ENCODE measurements at places on chromosomes 2 and 18.

DNA sequence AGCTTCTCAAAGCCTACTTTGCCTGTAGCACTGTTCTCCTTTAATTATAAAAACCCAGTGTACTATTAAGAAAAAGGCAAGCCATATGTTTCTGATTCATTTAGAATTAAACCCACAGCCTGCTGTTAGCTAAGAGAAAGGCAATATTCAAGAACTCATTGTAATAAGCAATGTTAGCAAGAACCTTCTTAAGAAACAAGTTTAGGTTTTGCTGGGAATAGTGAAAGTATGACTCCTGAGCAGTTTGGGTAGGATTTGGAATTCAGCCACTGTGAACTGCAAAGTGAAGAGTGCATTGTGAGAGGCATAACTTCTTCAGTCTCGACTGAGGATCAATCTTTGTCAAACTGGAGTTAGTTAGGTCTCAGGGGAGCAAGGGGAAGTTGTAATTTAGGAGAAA, 206.5 kb upstream of the NT5C1B start:
- no peak for DNase-seq

GRCh38 chr2:237693291-237693994, 66.1 kb downstream of the LRRFIP1 start:
- no peak for DNase-seq

GRCh38 chr2:186093174-186093573, 354.6 kb downstream of the FSIP2 start:
- no peak for DNase-seq

DNA sequence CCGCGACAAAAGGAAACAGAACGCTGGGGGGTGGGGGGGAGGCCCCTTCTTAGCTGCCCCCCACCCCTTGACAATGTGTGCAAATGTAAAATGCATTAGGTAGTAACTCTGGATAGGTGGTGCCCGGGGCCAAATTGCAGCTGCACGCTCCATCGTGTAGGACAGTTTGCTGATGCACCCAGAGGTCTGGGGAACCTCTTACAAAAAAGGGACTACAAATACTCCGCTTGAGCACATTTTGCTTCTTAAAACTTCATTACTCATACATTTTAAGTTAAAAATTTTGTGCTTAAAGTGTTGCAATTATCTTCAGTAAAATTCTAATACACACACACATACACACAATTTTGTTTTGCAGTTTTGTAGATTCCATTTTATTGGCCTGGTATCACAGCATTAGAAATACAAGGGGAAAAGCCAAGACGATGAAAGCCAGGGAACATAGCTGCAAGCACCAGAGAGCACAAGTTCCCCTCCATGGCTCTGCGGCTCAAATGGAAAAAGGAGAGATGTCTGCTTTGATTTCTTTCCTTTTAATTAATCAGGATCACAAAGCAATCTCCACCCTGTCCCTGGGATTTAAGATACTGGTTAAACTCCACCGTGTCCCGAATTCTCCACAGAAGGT, 582.1 kb downstream of the ZEB2 start:
- no peak for DNase-seq

DNA sequence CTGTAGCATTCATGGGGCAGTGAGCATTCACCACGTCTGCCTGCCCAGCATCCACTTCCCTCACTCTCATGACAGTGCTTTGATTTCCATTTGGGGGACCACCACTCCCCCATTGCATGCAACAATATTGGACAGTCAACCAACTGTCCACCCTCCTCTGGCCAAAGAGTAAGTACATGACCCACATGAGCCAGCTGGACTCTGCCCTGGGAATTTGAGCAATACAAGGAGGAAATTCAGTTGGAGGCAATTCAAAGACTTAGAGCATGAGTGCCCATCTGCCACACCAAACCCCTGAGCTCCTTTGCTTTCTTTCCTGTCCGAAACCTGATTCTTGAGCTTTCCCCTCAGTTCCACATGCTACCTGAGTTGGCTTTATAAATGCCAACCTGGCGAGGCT, 41.7 kb upstream of the PNO1 start:
- no peak for DNase-seq

DNA sequence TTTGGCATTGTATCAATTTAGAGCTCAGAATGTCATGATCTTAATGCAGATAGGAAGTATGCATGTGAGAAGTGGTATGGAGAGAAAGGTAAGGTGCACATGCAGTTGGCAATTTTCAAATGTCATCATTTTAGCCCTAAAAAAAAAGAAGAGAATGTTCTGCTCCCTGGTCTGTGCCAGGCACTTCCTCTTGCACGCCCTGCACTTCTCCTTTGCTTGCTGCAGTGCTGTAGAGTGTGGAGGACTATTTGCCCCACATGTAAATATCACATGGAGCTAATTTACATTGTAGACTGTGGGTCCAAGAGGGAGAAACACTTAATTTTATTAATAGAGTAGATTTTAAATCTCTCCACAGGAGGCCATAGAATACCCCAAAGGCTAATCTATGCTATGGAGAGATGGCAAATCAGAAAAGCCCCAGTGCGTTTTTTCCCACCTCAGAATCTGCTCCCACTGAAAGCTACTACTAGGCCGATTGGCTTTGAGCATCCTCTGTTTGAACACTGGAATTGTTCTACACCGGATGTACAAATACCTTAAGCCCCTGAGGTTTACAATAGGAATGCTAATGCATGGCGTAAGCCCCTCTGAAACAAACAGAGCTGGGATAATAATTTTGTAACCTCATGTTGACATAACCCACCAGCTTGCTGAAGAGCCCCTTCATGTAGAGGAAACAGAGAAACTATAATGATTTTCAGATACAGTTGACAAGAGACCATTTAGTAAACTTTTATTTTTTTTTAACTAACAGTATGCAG, 137.2 kb upstream of the KLHL14 start:
- no peak for DNase-seq

DNA sequence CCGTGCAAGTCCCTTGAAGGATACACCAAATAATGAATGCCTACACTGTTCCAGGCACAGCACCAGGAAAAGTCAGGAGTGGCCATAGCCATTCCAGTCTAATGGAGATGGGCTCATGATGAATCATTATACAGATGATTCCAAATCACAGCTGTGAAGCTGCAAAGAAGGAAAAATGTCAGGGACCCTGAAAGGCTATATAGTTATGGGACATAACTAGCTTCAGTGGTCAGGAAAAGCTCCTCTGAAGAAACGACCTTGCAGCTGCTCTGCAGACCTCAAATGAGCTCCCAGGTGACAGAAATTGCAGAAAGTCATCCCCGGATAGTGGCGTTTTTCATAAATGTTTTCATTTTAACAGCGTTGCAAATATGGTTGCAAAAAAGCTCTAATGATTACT, 200.8 kb downstream of the PTGR3 start:
- no peak for DNase-seq

DNA sequence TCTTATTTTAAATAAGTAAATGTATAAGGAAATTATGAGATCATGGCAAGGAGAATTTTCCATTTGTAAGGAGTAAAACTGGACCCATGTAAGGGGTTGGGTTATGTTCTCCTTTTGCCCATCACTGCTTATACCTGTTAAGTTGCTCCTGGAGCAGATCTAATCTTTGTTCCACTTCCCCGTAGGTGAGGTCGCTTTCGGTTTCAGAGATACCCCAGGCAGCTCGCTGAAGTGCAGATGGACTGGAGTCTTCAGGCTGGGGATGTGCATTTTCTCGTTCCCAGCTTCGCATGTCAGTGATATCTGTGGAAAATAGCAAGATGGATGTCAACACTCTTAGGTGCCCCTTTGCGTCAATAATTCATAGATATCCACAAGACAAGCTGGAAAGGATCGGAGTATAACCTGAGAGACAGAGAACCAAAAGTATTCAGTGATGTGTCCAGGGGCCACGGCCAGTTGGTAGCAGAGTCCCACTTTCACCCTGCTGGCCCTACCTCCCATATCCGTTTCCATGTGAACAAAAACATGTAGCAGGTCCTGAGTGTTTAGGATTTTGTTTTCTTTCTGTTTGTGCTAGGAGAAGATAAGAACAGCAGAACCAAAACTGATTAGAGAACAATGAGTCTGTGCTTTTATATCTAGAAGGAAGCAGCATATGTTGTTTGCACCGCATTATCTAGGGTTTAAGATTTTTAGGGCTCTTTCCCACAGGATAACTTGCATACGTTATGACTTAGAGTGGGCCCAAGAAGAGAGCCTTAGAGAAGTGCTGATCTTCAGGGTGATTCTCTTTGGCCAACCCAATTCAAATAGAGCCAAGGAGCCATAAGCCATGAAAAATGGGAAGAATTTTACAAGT, 36.0 kb downstream of the GCA start:
- no peak for DNase-seq

DNA sequence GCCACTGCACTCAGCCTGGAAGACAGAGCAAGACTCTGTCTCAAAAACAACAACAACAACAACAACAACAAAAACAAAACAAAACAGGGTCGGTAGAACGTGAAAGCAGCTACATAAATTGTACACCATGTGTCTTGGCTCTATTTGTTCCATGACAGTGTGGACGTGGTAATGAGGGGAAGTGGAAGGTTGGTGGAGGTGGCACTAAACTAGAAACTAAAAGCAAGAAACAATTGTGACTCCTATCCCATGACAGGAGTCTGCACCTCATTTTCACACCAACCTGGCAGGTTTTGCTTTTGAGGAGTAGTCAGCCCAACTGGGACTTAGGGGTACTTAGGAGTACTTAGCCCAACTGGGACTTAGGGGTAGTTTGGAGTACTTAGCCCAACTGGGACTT, 62.5 kb upstream of the MRPS9 start:
- no peak for DNase-seq

DNA sequence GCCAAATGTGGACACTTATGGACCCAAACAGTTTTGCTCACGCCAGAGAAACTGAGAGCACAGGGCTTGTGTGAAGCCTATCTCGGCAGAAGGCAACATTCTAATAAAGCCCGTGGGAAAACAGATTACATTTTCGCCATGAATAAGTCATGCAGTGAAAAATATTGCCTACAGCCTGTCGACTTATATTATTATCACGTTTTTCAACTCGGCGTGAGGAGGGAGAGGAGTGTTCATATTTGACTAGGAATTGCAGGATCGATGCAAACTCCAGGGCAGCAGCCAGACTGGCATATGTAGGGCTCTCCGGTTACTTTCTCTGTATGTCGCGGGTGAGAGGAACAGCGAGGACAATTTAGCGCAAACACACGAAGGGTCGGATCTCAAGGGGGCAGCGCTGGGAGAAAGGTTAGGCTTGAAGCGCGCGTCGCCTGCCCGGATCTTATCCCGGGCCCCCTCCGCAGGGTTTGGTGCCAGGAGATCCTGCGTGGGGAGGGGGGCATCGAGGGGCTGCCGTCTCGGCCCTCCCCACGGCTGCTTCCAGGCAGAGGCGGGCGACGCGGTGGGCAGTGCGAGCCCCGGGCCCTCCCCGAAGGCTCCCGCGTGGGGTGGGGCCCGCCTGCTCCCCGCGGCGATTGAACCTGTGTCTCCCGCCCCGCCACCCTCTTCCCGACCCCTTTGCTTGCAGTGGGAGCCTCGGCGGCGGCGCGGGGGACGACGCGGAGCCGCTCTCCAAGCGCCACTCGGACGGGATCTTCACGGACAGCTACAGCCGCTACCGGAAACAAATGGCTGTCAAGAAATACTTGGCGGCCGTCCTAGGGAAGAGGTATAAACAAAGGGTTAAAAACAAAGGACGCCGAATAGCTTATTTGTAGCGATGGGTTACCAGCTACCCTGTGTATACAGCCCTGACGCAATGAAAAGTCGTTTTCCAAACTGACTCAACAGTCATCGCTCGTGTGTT, 4.4 kb downstream of the ADCYAP1 start:
- no peak for DNase-seq

GRCh38 chr2:10246370-10246769, 56.3 kb upstream of the HPCAL1 start:
- DNase-seq: no peak

DNA sequence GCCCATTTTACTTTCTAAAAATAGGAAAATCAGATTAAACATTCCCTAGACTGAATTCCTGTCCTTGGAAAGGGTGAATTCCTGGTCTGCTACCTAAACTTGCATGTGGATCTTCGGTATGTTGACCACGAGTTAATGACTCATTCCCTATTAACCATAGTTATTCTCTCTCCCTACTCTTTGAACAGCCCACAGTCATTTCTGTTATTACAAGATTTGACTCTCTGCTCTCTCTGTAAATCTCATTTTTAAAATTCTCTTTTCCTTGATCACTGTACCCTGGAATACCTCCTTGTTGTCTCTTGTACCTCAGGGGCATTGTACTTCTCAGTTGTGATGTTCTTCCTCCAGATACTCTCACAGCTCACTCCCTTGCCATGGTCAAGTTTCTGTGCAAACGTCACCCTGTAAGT, 92.0 kb upstream of the GULP1 start:
- no peak for DNase-seq

GRCh38 chr18:72325307-72325706, 218.8 kb downstream of the CBLN2 start:
- no peak for DNase-seq

DNA sequence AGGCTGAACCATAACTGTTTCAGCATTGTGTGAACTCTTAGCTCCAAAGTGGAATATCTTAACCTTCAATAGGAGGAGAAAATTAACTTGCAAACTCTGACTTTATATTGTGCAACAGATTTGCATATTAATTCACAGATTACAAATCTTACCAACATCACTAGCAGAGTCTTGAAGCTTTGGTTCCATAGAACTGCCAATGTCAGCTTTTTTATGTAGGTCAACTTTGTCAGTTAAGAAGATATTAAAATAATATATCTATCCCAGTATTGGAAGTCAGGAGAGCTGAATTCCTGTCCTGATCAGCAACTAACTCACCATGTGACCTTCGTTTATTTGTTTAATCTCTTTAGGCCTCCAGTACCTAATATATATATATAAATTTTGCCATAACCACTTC, 121.8 kb downstream of the EPHA4 start:
- no peak for DNase-seq

- no peak for DNase-seq
Measured at GRCh38 chr18:3903337-3903736, 453.4 kb downstream of the TGIF1 start.

DNA sequence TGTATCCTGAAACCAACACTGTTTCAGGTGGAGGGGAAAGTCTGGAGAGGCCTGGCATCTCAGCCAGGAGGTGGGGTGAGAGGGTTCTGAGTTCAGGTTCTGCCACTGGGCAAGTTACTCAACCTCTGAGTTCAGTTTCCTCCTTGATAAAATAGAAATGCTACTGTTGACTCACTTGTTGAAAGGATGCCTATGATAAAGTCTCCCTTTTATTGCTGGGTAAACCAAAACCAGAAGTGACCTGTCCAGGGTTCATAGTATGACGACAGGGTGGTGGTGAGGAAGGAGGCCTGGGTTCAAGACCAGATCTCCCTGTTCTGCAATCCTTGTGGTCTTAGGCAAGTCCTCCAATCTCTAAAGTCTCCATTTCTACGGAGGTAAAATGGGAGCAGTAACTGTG, 232.7 kb downstream of the PRKCE start:
- no peak for DNase-seq

Measured in effector memory CD8-positive, alpha-beta T cell (primary cell).